Stimulated activated CD8-positive, alpha-beta memory T cell treated with anti-CD3 and anti-CD28 coated beads, Interleukin-2, amount 100 ng/mL, for 1 hour (primary cell): ENCODE measurements at places on chromosomes 3 and 15.

GRCh38 chr3:129176051-129176450 lies 7.6 kb downstream of the CNBP start:
- DNase-seq, result no peak

DNA sequence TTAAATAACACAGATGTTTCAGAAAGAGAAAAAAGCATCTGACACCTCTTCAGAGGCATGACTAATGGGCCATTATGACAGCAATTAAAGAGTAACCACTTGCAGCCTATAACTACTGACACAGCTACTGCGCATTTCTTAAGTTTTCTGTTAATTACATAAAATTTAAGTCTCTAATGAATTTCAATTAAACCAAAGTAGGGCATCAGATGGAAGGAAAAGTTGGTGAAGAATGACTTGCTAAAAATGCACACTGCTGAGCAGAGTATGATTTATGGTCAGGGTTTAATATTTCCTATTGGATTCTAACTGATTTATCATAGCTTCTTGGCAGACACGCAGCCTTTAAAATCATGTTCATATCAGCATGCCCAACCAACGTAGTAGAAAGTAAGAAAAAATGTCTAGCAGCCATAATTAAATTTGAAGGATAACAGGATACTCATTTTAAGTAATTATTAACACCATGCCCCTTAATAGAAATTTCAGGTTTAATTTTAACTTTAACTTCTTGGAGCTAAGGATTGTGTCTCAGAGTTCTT lies 140.0 kb downstream of the CBLB start:
- DNase-seq, result no peak

DNA sequence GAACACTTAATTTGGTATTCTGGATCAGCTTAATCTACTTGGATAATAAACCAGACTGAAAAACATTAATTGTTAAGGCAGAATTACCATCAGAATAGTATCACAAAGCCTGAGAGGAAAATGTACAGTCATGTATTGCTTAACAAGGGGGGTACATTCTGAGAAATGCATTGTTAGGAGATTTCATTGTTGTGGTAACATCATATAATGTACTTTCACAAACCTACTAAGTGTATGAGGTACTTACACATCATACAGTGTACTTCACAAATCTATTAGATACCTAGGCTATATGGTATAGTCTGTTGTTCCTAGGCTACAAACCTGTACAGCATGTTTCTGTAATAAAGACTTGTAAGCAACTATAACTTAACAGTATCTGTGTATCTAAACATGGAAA lies 68.2 kb downstream of the NBEAL2 start:
- DNase-seq, result no peak

GRCh38 chr3:181725131-181725731 lies 13.5 kb downstream of the SOX2 start:
- DNase-seq, result no peak

- DNase-seq, result no peak
Measured at GRCh38 chr15:78440375-78441373, 2.7 kb downstream of the IREB2 start.

- no peak for DNase-seq
Measured at GRCh38 chr3:52054661-52055511, 1.5 kb downstream of the DUSP7 start.

DNA sequence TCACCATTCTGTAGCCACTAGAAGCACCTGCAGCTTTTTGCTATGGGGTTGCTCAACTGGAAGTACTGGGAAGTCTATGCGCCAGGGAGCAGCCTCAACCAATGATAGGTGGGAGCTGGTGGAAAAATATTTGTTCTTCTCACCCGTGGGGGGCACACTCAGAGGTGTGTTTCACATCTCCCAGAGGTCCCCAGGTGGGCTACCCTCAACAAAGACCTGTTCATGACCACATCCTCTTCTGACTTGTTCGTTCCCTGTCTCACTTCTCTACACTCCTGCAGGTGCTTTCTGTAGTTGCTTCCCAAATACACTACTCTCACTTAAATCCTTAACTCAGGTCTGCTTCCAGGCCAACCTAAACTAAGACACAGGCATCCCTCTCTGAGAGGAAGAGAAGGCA lies 3.6 kb downstream of the CAMP start:
- DNase-seq, result no peak

DNA sequence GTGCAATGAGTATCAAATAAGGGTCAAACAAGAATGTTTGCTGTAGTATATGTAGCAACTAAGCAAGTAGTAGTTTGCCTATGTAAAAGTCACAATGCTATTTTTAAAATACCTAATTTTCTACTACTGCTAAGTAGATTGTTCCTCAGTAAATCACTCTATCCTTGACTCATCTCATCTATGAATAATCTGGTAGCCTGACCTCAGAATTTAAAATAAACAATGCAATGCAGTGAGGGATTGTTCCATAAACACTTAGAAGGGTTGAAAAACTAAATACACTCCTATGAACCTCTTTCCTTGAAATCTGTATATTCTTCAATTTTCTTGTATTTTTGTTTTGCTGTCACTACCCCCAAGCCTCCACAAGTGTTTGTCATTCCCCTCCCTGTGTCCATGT lies 253.3 kb downstream of the TBC1D5 start:
- no peak for DNase-seq

DNA sequence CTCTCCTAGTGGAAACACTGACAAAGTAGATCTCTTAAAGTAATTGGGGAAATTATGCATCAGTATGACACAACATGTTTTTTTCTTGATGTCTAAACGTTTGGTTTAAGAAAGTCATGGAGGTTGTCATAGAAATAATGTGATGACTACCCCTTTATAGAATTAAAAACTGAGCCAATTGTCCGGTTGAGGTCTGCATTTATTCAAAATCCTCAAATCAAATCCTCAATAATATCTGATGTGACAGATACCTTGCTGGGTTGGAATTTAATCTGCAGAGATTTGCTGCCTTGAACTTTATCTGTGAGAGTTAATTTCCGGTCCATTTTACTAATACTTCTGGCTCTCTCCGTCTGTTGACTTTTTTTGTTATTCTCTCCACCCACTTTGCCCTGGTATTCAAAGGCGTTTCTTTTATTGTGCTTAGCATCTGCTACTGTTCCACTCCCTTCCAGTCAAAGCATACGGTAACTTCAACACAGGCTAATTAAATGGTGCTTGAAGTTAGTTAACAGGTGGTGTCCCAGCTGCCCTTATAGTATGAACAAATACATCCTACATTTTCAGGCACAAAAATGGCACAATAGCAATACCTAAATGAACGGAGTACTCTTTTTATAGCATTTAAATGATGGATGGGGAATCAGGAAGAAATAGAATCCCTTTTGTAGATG lies 628.3 kb downstream of the ROBO1 start:
- no peak for DNase-seq

DNA sequence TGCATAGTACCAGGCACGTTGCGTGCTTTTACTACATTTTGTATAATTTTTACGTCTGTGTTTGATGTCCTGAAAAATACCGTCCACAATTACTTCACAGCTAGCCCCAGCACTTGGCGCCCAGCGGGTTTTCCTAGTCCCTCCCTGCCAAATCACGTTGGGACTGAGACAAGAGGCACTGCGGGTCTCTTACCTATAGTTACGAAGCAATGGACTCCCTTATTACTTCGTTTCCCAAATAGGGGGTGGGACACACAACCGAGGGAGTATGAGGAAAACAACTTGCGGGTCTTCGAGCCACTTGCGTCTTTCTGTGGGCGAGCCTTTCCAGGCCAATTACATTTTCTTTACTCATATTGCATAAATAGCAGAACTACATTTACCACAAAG lies 620 bp upstream of the CMSS1 start:
- DNase-seq, result no peak

DNA sequence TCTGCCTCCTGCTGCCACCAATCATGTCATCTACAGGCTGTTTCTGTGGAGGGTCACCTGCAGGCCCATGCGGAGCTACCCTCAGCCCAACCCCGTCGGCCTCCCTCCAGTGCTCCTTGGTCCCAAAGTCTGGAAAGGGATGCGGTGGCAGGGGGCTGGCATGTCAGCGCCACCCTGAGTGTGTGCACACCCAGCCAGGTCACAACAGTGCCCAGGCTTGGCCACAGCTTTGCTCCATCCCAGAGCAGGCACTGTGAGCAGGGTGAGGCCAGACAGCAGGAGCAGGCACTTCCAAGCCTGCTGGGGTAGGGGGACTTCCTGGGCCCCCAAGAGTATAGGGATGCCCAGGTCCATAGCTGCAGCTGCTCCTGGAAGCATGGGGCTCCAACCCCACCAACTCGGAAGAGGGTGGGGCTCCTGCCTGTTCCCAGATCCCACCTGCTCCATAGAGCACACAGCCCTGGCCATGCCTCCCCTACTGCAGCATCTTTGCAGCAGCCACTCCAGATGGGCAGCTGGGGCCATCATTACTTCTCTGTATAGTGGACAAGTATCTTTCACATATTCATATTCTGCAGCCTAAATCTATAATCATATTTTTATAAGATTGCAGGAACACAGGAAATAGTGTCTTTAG lies 109.3 kb downstream of the CBLB start:
- DNase-seq, result no peak

GRCh38 chr3:46284981-46285683 lies 42.9 kb downstream of the CCR3 start:
- DNase-seq, result peak; percentile 21

GRCh38 chr3:13023235-13023970 lies 49.8 kb downstream of the IQSEC1 start:
- no peak for DNase-seq

- DNase-seq, result no peak
Measured at GRCh38 chr3:119018690-119019463, 15.8 kb downstream of the IGSF11 start.

DNA sequence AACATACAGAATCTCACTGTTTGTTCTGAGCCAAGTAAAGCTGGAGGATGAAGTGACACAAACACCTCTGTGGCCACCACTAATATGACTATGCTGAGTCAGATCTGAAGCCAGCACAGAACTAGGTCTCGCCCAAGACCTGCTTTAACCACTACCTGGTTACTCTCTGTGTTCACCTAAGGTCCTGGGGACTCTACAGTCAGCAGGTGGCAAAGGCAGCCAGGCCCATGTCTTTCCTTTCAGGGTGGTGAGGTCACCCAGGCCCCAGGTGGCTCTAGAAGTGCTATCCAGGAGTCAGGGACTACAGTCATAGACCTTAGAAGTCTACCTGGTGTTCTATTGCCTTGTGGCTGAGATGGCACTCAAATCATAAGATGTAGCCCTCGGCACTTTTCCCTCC lies 287.9 kb upstream of the ARRDC4 start:
- no peak for DNase-seq

DNA sequence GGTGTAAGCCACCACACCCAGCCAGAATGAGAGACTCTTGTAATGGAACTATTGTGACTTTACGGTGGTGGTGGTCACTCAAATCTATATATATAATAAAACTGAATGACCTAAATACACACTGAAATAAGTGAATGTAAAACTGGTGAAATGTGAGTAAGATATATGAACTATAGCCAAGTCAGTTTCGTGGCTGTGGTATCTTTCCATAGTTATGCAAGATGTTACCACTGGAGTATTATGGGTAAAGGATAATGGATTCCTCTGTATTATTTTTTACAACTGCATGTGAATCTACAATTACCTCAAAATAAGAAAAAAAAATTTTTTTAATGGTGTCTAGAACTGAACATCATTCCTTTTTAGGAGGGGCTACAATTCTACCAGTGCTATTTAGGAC lies 21.9 kb downstream of the PIK3CB start:
- no peak for DNase-seq

- DNase-seq, result no peak
Measured at GRCh38 chr15:33016405-33017024, 178.0 kb downstream of the FMN1 start.

GRCh38 chr3:123926396-123926795 lies 34.6 kb downstream of the CCDC14 start:
- no peak for DNase-seq

DNA sequence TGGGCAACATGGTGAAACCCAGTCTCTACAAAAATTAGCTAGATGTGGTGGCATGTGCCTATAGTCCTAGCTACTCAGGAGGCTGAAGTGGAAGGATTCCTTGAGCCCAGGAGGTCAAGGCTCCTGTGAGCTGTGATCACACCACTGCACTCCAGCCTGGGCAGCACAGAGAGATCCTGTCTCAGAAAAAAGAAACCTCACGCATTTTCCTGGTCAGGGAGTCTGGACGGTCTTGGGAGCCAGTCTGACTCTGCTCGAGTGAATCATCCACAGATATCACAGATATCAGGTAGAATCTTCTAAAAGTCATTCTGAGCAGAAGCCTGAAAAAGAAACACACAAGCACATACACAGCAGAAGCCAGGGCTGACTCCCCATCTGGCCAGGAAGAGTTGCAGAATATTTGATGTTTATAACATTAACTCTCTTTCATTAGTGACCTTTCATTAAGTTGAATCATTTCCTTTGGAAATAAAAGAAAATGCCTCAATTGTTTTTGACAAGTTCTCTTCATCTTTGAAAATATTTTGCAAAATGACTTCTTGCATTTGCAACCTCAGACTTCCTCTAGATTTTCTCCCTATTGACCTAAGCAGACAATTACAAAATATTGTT lies 56.5 kb upstream of the ABHD17C start:
- no peak for DNase-seq

DNA sequence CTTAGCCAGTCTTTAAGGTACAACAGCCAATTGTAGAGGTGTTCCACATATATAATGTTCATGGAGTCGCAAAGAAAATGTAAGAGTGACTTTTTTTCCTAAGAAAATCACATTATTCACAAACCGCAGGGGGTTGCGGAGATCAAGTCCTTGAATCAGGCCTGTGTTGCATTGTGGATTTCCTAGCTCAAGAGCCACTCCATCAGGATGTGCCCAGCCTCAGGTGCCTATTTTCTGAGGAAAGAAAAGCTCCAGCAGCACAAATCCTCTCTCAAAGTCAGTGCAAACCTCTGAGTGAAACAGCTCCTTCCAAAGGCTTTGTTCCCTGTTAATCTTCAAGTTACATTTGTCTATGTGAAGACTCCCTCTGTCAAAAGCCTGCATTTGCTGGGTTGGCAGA lies 349.4 kb downstream of the CLSTN2 start:
- no peak for DNase-seq

GRCh38 chr3:52860424-52860768 lies 25.6 kb upstream of the MUSTN1 start:
- DNase-seq, result no peak

DNA sequence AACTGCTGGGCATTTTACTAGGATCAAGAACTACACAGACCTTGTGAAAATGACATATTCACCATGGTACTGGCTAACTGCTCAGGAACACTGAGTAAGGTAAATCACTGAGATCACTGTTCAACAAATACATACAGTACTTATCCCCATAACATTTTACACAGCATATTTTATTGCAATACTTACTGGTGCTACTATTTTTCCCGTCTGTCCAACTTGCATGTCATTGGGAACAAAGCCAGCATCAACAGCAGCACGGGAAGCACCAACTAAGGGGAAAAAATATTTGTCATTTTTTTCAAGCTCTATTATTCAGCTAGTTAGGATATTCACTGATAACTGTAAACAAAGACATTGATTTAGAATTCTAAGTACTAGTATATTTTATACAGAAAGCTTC lies 37.0 kb downstream of the ETFA start:
- no peak for DNase-seq
